ENCODE measurements at places on chromosomes 11 and 22. TPM values are rescaled to one million over a fixed set of nuclear protein-coding genes. Genes with fewer than 3 reads are reported as not detected.

The E2F8 gene
- total RNA-seq, result not detected

The HBB gene
- not detected for total RNA-seq

The SLC35C1 gene
- 11.8 TPM for total RNA-seq

The ZNF215 gene
- total RNA-seq, result 3.6 TPM

The YAP1 gene
- 169 TPM for total RNA-seq

The TRIM64C gene
- total RNA-seq, result not detected

The FAT3 gene
- total RNA-seq, result 16.2 TPM

The BIRC2 gene
- total RNA-seq, result 59.6 TPM

The FAM111B gene
- 0.33 TPM for total RNA-seq

The SLC1A2 gene
- 2.1 TPM for total RNA-seq

All from fibroblast of lung (primary cell).